ENCODE measurements at places on chromosomes 1 and 21.
A peak's percentile ranks its signal among the peaks of the same experiment; 100 is the strongest.

DNA sequence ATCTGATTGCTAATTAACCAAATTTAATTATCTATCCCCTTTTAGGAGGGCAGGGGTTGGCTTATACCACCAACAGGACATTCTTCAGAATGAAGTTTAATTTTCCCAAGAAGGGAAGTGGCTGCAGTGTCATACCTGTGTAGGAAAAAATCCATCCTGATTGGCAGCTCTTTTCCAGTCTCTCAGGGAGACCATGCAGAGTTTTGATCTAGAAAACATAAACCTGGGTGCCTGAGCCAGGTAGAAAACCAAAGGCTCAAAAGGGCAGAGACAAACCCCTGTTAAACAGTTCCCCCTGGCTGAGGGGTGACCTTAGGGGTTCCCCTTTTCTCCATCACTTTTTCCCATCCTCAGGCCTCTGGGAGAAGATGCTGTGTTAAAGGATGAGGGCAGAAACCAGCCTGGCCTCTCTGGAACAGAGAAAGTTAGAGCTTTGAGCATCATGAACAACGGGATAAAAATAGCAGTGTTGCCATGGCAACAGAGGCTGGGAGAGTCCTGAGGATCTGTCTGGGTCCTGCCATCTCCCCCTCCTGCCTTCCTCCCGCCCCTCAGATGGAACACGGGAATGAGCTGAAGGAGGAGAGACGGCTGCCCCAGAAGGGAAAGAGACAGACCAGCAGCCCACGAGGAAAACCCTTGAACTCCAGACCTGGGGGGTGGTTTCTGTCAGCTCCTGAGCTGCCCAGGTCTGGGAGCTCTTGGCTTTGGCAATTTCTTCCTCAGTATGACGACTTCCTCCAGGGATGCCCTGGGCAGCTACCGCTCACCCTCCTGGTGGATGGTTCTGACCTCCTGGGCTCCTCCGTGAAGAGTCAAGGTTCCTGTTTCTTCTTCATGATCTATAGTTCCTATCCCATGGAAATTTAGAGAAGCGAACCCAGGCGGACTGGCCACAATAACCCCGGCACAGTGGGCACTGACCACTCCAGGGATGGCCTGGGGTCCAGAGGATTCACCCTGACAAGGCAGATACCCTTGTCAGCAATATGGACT lies 14.0 kb upstream of the LEMD1 start:
- DNase-seq = no peak

GRCh38 chr1:153944005-153944826 lies 2.3 kb downstream of the DENND4B start:
- no peak for DNase-seq

- DNase-seq = no peak
Observed at GRCh38 chr1:219138747-219139146, 34.9 kb upstream of the LYPLAL1 start.

DNA sequence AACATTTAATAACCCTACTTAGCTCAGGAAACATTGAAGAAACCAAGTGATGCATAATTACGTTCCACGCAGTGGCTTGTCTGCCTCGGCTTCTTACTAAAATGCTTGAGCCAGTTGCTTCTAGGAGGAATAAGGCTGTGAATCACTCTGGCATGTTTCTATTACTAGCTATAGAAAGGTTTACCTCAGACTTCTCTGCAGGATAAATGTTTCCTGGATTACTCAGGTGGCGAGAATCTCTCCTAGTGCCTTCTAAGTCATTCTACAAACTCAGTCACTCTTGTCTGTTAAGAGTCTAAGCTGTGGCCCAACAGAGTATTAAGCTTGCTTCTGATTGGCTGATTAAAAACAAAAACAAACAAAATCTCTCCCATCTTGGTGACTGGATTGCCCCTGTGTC lies 92.0 kb upstream of the RALGPS2 start:
- DNase-seq = no peak

DNA sequence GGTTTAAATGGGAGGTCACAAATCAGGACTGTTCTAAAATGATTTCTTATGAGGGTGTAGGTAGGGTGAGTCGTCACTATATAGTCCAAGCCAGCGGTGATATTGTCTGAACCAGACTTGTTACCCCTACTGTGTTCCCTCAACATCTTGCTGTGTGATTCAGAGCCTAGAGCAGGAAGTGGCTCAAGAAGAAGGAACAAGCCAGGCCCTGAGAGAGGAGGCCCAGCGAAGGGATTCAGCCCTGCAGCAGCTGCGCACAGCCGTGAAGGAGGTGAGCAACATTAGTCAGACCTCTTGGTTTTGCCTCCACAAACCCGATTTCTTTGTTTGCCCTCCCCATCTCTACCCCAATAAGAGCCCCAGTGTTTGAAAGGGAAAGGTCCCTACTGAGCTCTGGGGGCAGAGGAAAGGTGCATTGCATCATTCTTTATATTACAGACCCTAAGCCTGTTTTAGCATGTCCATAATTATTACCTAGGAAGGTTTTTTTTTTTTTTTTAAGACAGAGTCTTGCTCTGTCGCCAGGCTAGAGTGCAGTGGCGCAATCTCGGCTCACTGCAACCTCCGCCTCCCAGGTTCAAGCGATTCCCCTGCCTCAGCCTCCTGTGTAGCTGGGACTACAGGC lies 5.0 kb upstream of the SH3BGRL3 start:
- no peak for DNase-seq

GRCh38 chr1:226680653-226681052 lies 58.4 kb downstream of the ITPKB start:
- no peak for DNase-seq

DNA sequence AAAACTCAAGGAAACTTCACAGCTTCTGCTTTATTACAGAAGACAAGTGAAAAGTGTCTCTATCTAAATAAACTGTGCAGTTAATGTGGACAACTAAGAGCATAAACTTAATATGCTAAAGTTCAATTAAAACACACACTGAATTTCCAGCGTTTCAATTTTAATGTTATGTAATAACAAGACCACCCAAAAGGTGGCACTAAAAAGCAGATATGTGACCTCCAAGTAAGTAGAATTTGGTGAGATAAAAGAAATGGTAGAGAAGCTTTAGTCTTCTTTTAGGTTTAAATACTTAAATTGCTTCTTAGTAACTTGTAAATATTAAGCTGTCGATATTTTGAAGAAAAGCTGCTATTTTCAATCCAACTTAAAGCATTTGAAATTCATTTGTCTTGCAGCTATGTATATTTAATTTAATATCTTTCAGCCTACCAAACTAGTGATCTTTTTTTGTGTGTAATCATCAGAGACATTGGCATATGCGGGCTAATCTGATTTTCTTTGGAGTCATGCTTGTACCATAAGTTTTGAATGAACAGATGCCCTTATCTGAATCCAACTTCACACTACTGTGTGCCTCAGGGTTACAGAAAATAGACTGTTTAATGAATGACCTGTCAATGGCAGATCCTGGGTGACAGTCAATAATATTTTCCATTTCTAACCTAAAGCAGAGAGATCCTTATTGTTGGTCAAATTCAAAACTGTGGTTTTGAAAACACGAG lies 36.5 kb upstream of the ADAMTS1 start:
- no peak for DNase-seq

DNA sequence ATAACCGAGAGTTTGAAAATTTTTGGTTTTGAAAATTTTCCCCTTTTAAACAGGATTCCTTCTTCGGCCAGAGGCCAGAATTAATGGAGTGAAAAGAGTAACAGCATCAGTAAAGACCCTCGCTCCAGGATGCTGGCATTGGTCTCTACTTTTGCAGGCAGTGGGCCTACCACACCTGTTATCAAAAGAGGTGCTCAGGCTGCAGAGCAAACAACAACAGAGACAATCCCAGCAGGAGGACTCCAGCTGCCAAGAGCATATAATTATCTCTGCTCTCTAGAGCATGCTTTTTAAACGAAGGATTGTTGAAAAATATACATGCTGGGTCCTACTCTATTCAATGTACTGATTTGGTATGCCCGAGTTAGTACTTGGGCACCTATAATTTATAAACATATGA lies 1048.5 kb downstream of the PLA2G4A start:
- no peak for DNase-seq

DNA sequence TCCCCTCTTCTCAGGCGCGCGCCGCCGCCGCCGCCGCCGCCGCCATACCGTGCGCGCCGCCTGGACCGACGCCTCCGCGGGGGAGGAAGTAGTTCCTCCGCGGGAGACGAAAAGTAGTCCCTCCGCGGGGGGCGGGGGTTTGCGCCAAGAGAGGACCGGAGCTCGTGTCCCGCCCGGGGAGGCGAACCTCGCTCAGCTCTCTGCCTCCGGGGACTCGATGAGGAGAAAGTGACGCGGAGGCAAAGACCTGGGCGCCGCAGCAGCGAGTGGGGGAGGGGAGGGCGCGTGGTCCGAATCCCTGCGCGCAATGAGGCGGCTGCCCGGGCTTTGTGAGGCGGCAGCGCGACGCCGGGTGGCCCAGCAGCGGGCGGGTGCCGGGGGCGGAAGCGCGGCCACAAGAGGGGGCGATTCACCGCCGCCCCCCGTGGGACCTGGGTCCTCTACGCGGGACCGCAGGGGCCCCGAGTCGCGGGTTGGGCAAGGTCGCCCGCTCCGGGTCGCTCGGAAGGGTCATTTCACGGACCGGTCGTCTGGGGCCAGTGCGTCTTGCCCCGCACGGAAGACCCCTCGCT lies at the start of gene BRWD1:
BRWD1 (minus strand) TSS at position 62 of the 572 bp plus-strand sequence. CDS start 141 bp downstream, outside the sequence.
- DNase-seq = peak; percentile 61

- no peak for DNase-seq
Observed at GRCh38 chr1:65734979-65735378, 57.7 kb upstream of the PDE4B start.

DNA sequence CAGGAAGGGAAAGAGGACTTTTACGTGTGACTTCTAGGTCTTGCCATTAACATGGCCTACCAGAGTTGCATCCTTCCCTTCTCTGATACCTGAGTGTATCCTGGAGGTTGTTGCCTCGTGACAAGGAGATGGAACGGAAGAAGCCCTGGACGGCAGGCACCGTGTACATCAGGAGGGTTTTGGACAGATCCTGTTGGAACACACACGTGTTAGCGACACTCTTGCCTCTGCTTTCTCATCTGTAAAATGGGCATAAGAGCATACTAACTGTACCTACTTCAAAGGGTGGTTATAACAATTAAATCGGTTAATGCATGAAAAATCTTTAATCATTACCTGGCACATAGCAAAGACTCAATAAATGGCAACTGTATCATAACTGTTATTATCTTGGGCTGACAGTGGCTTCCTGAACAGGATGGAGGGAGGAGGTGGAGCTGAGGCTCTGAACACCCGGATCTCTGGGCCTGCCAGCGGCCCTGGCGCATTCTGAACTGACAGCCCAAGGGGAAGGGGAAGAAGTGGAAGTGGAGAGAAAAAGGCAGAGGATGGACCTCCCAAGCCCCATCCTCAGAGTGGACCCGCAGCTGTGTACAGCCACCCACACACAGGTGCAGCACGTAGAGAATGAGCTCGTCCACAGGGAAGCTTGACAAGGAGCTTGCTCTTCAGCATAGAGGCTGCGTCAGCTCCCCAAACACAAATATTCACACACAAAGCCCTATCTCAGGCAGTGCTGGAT lies 30.2 kb upstream of the EXOSC10 start:
- DNase-seq = no peak

DNA sequence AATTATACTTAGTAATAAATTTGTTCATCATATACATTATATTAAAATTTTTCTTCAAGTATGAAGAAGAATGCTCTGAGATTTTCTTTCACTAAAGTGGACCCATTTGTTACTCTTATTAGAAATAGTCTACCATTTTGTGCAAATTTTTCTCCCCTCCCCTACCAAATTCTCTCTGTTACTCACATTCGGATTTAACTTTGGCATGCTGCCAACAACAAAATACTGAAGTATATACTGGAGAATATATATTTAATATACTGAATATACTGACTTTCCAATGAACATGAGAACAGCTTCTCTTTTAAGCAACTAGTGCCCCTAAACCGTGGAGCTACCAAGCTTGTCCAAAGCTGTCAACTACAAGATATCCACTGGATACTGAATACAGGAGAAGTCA lies 57.2 kb downstream of the CENPF start:
- DNase-seq = no peak

- no peak for DNase-seq
Observed at GRCh38 chr1:194045416-194045815, 859.0 kb upstream of the B3GALT2 start.

DNA sequence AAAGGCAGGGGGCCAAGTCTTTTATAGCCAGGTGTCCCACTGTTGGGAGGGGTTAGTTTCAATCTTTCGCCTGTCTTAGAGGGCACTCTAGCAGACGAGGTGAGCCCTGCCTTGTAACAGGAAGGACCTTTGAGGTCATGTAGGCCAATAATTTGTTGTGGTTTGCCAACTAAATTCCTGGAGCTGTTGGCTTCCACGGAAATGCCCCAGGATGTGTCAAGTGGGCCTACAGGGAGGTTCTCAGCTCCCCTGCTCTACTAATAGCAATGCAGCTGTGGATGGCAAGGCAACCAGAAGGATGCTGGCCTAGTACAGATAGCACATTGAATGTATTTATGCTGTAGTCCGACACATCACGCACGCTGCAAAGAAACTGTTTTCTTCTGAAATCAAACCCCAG lies 22.3 kb upstream of the CASQ2 start:
- DNase-seq = no peak

GRCh38 chr1:180966312-180966711 lies 53.6 kb downstream of the KIAA1614 start:
- no peak for DNase-seq

- DNase-seq = no peak
Observed at GRCh38 chr1:206415942-206416341, 54.3 kb upstream of the IKBKE start.

DNA sequence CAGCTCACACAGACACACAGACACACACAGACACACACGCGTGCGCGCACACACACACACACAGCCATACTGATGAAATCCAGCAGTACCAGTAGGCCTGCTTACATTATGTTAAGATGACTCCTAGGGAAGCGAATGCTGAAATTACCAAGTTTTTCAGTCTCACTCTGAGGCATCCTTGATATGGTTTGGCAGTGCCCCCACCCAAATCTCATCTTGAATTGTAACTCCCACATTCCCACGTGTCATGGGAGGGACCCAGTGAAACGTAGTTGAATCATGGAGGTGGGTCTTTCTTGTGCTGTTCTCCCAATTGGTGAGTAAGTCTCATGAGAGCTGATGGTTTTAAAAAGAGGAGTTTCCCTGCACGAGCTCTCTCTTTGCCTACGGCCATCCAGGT lies 64.1 kb downstream of the TIAM1 start:
- no peak for DNase-seq

GRCh38 chr1:53485478-53486394 lies 26.5 kb downstream of the DMRTB1 start:
- DNase-seq = peak; percentile 35

DNA sequence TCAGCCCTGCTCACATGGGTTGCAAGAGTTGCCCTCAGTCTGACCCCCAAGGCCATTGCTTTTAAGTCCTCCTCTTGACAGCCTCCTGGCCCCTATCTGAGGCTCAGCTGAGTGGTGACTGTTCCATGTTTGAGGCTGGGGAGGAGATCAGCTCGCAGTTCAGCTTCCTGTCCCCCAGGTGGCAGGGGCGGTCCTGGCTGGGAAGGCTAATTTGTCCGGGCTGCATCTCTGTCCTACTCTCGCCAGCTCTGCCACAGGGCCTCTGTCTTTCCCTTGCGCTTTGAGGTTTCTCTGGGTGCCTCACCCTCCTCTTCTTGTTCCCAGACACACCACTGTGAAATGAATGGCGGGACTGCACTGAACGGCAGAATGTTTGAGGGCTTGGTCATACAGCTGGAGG lies 157.3 kb downstream of the KCNJ6 start:
- DNase-seq = no peak

Data from stimulated activated CD4-positive, alpha-beta T cell treated with anti-CD3 and anti-CD28 coated beads, Interleukin-1b, Interleukin-23, amount 100 ng/mL, for 24 hours (primary cell).